ENCODE measurements at places on chromosomes 12 and 14.

DNA sequence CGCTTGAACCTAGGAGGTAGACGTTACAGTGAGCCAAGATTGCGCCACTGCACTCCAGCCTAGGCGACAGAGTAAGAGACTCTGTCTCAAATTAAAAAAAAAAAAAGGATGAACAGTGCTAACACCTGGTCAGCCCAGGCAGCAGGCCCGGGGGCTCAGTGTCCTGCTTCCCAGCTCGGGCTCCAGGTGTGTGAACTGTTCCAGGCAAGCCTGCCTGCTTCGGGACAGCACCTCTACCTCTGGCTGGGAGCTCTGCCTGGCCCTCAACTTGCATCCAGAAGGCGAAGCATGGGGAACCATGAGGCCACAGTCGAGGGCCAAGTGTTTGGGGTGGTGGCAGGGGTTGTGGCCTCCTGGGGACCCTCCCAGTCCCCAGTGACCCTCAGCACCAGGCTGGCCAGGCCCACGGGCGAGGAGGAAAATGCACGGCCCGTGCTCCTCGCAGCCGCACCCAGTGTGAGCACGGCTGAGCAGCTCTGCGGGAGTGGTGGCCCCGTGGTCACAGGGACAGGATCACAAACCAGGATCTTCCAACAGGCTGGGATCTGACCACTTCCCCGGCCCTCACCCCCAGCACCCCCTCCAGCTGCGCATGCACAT is 15.5 kb downstream of the CDCA4 start:
- DNase-seq, result no peak

DNA sequence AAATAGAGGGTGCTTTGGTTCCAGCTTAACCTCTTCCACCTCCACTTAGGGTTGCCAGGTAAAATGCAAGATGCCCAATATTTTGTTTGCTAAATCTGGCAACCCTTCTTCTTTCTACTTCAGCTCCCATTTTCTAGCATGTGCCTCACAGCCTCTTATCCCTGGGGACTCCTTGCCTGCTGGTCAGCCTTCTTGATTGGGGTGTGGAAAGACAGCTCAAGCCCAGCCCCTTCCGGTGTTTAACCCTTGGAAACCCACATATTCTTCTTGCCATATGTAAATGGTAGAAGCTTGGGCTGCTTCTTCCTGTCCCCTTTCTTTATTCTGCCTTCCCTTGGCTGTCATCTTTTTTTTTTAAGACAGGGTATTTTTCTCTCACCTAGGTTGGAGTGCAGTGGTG is 5.7 kb downstream of the SPIC start:
- DNase-seq, result no peak

- no peak for DNase-seq
Observed at GRCh38 chr14:102965282-102965681, 42.8 kb downstream of the AMN start.

DNA sequence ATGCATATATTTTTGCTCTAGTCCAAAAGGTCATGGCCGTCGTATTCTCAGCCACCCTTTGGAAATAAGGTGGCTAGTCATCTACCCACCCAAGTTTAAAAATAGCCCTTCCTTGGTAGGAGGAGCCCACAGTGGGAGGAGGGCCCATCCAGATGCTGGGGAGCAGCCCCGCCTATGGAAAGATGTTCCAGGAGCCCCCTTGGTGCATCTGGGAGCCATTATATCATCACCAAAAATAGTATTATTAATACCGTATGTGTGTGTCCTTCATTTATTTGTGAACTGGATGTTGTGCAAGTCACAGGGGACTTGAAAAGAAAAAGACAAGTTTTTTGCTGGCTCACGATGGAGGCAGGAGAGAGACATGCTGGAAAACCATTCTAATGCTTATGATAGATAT is 34.0 kb downstream of the EMP1 start:
- no peak for DNase-seq

DNA sequence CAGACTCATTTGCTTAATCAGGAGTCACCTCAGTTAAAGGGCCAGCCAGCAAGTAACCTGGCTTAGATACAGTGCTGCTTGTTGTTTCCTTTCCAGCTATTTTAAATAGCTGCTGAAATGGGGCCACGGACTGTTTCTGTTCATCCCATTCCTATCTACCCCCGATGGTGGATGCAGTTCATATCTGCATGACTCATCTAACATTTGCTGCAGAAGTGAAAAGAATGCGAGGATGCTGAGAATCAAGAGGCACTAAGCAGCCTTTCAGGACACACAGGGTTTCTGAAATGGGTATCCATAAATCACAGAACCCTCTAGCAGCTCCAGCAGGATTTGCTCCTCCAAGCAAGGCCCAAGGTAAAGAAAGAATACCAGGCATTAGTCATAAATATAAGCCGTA is 60.2 kb upstream of the RTRAF start:
- no peak for DNase-seq

DNA sequence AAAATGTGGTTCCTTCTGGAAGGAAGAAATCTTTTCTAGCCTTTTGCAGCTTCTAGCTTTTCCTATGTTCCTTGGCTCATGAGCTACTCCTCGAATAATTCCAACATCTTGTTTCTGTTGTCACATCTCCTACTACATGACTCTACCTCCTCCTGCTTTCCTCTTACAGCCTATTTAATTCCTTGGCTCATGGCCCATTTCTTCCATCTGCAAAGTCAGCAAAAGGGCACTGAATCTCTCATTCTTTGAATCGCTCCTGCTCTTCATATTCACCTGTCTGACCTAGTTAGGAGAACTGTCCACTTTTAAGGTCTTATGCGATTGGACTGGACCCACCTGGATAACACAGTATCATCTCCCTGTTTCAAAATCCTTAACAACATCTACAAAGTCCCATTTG is 15.8 kb downstream of the PRKD1 start:
- no peak for DNase-seq

DNA sequence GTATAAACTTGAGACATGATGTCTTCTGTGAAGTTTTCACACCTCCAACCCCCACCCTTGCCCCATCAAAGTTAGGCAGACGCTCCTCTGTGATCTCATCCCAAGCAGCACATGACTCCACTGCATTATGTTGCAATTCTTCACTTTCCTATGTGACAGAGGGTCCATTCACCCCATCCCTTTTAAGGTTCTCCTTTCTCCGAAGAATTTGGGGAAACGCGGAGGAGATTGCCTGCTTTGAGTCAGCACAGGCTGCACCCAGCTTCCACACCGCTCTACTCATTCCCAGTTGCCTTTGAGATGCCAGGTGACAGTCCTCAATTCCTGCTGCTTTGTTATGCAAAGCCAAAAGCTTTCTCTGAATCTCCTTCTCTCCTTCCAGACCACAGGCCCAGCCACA is 61.8 kb downstream of the PHLDA1 start:
- DNase-seq, result no peak
